ENCODE measurements at places on chromosomes 6 and 20.

DNA sequence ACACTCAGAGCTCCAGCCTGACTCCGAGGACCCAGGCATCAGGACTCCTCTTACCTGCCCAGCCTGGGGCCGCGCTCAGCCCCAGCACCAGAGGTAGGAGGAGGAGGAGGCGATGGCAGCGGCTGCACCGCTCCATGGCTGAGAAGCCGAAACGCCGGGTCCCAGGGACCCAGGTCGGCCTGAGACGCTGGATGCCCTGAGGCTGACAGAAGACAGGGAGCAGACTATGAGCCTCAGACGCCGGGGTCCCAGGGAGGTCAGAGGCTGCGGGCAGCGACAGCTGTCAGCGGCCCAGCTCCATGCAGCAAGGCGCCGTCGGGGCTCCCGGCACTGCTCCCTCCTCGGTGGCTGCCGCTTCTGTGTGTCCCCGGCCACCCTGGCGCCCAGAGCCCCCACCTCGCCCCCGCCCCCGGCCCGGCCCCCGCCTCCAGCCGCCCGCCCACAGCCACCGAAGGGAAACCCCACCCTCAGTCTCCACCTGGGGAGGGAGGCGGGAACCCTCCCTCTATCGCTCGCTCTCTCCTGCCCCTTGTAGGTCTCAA, at the start of gene COL11A2:
COL11A2 (minus strand) TSS at position 363 of the 542 bp plus-strand sequence; CDS start at position 136, 227 bp downstream.
- DNase-seq: no peak

DNA sequence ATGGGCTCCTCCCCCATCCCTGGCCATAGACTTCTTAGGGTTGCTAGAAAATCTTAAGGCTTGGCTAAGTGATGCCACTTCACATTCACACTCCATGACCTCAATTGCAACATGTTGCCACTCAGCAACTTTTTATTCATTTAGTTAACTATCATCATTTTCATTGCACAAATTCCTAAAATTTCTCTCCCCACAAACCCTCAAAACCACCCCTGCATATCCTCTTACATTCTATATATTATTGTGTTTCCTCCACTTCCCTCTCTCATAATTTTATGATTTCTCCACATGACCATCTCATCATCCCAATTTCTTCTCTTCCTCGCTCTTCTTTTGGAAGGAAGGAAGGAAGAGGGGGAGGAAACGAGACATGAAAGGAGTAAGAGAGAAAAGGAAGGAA, 436.0 kb downstream of the HACE1 start:
- DNase-seq: no peak

DNA sequence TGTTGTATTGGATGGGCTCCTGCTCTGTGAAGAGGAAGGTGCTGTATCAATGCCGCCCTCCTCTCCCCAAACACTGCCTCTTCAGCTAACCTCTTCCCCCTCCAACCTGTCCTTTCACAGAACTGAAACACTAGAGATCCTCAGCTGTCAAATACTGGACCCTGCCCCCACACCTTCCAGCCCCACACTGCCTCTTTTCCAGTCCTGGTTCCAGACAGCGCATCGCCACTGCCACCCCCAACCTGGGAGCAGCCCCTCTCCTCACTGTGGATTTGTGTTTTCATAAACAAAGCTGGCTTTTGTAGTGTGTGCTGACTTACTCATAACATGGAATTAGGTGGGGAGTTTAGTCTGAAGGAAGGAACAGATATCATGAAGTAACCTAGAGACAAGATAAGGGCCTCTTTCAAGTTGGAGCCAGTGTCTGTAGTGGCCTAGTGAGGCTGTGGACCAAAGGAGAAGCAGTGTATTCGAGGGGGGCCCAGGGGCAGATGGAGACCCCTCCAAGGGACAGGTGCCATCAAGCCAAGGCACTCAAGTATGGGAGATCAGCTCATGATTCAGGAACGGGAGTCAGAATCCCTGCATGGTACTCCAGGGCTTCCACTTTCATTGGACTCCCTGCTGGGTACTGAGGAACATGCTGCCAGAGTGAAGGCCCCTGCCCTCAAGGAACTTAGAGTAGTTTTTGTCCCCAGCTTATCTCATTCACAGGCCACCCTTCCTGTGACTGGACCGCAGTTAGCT, 2.1 kb downstream of the SCUBE3 start:
- DNase-seq: no peak

DNA sequence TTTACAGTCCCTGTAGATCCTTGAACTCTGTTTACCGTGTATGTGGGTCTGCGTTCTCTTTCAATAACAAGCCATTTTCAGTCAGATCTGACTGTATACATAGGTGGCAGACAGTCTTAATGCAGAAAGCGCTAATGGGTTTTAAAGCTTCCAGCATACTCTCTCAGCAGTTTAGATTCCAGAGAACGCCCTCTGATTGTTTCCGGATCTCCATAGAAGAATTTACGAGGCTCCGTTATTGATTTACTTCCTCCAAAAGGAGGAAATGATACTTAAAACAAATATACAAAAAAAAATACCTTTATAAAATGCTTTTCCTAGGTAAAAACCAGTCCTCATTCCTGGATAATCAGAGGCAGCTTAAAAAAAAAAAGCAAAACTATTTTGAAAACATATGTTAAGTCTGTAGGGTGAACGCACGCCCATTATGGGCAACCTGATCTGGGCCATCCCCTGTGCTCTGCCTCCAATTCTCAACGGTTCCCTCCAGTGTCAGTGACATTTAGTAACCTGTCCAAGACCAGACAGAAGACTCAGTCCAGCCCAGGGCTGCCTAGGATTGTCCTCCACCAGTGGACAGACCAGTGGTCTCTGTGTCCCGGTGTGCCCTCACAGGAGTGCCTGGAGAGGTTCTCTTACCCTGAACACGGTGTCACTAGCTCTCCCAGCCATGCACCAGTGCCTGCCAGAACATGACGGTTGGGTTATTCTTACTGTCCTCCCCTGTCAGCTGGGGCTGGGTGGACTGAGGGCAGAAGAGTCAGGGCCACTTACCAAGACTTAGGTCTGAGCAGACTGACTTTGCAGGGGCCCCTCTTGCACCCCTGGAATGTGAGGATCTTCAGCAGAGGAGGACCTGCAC, 217.3 kb downstream of the ARID1B start:
- no peak for DNase-seq

- no peak for DNase-seq
These were observed 2.9 kb downstream of the C6orf141 start for GRCh38 chr6:49553384-49553783.

DNA sequence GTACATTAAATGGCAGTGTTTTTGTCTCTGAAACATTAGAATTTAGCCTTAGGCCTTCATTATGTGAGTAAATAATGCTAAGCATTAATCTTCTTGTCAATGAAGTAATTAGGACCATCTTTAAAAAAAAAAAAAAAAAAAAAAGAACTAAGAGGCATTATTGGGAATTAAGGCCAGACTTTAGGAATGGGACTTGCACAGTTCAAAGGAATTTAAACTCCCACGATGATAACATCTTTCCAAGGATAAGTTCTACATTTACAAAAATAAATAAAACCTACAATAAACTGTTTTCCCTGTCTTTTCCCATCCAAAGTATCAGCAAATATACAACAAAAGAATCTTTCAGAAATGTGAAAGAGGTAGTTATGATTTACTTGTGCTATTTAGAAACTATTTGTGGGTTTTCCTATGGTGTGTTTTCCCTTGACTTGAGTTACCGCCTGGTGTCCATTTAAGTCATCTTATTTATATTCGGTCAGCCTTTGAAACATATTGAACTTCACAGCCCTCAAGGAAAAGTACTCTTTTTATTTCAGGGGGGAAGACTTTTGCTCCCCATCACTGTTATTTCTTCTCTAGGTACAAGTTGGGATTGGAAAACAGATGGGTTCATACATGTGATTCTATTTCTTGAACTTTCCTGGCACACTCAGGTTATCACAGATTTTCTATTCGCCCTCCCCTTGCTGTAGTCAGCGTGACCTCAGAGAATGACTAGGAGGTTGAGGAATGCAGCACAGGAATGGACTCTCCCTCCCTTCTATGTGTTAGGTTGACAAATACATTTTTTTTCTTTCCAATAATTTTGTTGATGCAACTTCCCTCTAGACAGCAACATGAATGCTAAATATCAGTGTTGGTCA, 13.6 kb downstream of the STMND1 start:
- no peak for DNase-seq

GRCh38 chr6:17045581-17046322, 56.1 kb upstream of the STMND1 start:
- no peak for DNase-seq

DNA sequence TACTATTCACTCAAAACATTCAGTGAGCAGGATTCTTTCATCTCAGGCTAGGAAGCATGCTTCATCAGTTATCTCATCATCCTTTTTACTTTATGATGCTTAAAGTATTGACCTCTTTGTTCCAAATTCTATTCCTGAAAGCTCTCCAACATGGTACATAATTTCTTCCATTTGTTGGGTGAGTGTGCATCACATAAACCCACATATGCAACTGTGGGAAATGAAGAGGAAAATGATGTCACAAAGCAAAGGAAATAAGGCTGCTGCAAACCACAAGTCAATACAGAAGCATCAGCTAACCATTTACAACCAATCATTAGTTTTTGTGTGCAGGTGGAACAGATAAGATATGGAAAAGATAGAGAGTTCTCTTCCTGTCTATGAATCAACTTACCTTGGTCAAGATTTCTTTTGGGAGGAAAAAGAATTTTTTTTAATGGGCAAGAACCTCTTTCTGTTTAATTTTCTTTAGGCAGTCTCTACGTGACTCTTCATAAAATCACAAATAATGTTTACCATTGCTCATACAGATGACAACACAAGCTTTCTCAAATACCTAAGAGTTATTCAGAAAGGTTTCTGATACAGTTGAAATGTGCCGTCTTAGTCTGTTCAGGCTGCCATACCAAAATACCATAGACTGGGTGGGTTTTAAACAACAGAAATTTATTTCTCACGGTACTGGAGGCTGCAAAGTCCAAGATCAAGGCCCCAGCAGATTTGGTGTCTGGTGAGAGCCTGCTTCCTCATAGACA, 259.9 kb downstream of the ADGRG6 start:
- DNase-seq: no peak

DNA sequence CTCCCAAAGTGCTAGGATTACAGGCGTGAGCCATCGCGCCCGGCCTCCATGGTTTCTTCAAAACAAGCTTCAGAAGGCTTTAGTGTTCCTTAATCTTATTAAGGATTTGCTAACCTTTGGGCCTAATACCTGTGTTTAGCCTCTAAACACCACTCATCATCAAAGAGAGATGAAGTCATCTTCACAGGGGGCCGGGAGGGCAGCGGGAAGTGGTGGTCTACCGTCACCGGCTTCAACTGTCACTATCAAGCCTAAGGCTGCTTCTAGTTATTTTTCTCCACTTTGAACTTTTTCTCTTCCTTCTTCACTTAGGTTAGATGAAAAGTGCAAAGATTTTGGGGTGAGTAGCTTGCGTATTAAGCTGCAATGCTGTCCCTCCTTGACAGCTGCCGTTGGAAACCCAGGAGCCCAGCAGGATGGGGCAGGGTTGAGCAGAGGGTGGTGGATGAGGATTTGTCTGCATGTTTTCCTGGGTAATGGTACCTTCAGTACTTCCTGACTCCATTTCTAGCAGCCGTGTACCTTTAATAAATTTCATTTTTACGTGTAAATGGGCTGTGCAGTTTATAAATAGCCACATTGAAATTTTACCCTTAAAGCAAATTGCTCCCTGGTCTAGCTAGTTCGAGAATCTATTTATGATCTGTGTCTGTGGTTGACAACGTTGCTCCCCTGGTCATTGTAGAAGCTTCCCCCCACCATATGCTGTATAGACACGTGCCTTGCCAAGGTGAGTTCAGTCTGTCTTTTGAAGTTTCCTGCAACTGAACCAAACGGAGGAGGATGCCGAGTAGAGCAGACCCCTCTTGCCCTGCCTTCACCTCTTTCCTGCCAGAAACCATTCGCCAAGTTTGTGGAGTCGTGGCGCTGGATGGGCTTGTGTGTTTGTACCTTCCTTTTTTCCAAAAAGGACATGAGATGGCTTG, 64.8 kb downstream of the SYNJ2 start:
- no peak for DNase-seq

DNA sequence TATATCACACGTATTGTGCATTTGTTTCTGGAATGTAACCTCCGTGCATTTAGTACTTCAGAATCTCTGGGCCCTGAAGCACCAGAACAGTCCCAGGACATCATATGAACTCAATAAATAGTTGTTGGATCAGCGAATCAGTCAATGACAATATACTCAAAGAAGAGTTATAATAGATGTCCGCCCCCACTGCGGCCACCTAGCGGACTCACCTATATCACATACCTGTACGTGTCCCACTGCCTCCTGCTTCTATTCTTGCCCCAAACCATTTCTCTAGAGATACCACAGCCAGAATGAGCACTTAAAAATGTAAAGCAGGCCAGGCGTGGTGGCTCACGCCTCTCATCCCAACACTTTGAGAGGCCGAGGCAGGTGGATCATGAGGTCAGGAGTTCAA, 73.9 kb downstream of the DCDC2 start:
- no peak for DNase-seq

Data from CD14-positive monocyte (primary cell).